Cerebellar nuclear complex (tissue), 1 donor: ENCODE measurements at places on chromosomes 7 and 10.

GRCh38 chr10:14608381-14609001 lies 166.2 kb downstream of the FAM107B start:
- no peak for DNase-seq

DNA sequence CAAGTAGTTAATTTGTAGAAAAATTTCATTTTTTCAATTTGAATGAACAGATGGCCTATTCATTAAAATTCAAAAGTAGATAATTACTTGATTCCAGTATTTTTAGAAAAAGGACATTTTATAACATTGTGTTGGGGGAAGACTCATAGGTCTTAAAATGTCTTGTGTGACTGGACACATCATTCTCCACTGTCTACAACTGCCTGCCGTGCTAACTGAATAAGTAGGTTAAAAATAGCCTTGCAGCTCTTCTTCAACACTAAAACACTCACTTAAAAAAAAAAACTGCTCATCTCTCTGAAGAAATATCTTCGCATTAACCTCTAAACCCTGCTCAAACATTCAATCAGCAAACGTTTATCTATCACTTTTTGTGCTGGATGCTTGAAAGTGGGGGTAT lies 253.8 kb downstream of the CSTF2T start:
- DNase-seq, result no peak

- DNase-seq, result no peak
Observed at GRCh38 chr10:132919374-132920100, 22.8 kb downstream of the CFAP46 start.

- DNase-seq, result no peak
Observed at GRCh38 chr10:116190883-116191282, 82.1 kb downstream of the GFRA1 start.

- DNase-seq, result no peak
Observed at GRCh38 chr10:9957351-9957750, 1060.3 kb upstream of the CELF2 start.

- no peak for DNase-seq
Observed at GRCh38 chr10:75632805-75633462, 201.5 kb downstream of the LRMDA start.

- DNase-seq, result no peak
Observed at GRCh38 chr10:112367516-112367915, 6.4 kb upstream of the ACSL5 start.

GRCh38 chr7:74505471-74506324 lies 52.0 kb downstream of the GTF2IRD1 start:
- DNase-seq, result no peak

DNA sequence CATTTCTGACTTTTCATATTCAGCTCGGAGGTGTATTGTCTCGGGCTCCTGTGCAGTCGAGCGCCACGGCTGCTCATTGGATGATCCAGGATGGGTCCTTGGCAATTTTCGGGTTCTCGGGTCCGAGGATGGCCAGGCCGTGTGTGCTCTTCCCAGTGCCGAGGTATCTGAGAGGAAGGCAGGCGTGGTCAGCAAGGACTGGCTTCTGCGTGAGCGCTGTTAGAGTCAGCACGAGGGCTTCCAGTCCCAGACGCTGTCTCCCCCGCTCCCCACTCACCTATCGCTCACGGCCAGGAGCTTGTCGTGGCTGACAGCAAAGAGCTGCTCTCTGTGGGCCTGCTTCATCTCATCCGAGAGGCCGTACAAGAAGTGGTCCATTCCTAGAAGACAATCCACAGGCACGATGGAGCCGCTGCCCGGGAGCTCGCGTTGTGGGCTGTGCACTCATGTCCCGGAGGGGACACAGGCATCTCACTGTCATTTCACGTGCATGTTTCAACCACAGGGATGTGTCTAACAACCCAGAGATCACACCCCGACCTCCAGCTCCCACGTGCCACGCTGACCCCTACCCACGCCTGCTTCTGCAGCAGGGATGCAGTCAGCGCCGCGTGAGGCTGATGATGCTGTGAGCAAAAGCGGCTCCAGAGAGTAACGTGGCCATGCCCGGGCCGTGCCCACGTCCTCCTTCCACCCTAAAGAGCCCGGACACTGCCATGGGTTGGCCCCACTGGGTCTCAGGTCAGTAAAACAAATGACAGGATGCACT lies 34.4 kb downstream of the PITRM1 start:
- no peak for DNase-seq

DNA sequence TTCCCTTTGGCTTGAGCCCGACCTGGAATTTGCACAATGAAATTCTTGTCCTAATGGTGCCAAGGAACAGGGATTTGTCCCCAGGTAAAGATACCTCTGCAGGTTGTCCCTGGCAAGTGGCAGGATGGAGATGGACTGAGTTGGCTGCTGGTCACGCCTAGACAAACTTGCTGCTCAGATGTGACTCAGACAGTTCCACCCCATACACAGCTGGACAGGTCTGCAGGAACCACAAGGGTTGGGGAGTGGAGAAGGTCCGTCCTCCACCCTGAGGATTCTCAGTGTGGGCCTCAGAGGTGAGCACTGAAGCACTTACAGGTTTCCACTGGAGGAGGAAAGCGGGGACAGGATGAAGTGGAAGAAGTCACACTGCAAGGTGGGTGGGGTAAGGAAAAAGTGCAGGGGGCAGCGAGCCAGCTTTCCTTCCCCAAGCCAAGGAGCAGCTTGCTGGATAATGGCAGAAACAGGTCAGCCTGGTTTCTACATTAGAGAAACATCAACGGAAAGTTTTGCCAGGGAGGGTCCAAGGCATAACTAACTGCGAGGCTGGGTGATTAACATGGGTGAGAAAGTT lies 20.5 kb downstream of the ITPRIP start:
- no peak for DNase-seq

- no peak for DNase-seq
Observed at GRCh38 chr10:75117995-75118394, 6.5 kb downstream of the SAMD8 start.

- DNase-seq, result no peak
Observed at GRCh38 chr10:89114846-89115625, 92.1 kb downstream of the CH25H start.

DNA sequence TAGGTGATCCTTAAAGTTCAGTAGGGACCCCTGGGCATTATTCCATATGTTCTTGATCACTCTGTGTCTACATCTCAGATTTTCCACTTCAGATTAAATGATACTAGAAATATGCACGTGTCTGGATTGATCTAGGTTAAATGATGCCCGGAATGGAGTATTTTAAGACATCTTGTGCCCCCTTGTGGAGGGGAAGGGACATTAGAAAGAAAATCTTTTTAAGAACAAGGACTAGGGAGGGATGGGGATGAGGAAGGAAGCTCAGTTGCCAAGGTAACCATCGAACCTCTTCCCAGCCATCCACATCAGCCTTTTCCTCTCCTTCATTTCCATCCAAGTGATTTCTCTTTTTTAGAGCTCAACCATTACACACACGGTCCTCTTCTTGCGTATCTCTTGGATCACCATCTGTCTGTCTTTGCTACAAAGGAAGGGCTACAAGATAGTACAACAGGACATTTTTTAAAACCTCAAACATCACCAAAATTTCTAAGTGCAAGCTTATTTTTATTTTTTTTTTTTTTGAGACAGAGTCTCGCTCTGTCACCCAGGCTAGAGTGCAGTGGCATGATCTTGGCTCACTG lies 40.5 kb downstream of the PRSS2 start:
- DNase-seq, result no peak

- no peak for DNase-seq
Observed at GRCh38 chr7:107070710-107071109, 26.2 kb downstream of the PRKAR2B start.

GRCh38 chr7:55133630-55134358 lies 115.0 kb downstream of the EGFR start:
- DNase-seq, result no peak

- DNase-seq, result no peak
Observed at GRCh38 chr10:74825371-74826141, 844 bp upstream of the KAT6B start.

DNA sequence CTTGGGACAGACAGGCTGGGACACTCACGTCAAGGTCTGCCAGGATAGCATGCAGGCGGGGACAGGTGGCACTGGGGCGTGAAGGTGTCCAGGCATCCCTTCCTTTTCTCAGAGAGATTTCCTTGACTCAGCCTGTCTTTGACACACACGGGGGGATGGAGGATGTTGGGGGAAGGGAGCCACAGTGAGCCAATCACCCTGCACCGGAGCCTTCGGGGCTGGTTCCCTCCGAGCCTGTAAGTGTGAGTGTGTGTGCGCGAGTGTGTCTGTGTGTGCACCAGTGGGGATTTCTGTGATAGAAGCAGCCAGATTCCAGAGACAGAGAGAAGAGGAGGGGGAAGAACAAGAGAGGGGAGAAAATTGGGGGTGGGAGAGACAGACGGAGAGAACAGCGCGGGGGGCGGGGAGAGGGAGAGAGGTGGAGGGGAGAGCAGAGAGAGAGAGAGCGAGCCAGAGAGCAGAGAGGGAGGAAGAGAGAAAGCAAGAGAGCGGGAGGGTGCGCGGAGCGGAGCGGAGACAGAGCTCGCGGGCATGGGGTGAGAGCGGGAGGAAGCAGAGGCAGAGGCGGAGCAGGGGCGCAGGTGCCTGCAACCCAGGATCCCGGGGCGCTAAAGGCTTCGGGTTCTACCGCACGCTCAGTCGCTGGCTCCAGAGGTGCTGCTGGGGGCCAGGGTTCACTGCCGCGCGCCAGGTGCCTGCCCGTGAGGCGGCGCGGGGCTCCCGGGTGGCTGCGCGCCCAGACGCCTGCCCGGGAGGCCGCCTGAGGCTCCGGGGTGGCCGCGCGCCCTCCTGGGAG lies 466 bp upstream of the GPR26 start:
- DNase-seq, result no peak

- DNase-seq, result no peak
Observed at GRCh38 chr10:18224626-18225445, 84.6 kb downstream of the CACNB2 start.

GRCh38 chr10:7948371-7949000 lies 106.0 kb upstream of the GATA3 start:
- DNase-seq, result no peak

- no peak for DNase-seq
Observed at GRCh38 chr10:58996063-58996462, 180.4 kb upstream of the PHYHIPL start.

- no peak for DNase-seq
Observed at GRCh38 chr7:101125989-101126650, 784 bp upstream of the SERPINE1 start.

GRCh38 chr7:35430547-35431153 lies 176.8 kb upstream of the TBX20 start:
- no peak for DNase-seq

- no peak for DNase-seq
Observed at GRCh38 chr10:124696446-124697392, 47.5 kb downstream of the FAM53B start.

- no peak for DNase-seq
Observed at GRCh38 chr10:76285515-76285914, 854.1 kb downstream of the LRMDA start.

GRCh38 chr10:86730227-86730626 lies 26.2 kb upstream of the BMPR1A start:
- DNase-seq, result no peak

- DNase-seq, result no peak
Observed at GRCh38 chr7:156065400-156065799, 253.1 kb upstream of the SHH start.

DNA sequence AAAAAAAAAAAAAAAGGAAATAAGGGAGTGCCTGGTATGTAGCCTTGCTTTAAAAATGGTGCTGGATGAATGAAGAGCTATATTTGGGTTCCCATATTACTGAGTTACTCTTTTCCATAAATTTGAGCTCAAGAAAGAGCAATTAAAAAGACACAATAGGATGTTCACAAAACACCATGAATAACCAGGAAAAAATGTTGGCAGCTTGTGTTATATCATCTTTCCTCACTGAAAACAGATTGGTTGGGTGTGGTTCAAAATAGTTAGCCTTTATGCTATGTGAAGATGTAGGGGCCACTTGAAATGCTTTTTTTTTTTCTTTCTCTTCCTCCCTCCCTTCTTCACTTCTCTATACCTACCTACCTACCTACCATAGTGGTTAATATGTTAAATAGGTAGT lies 256.9 kb downstream of the STK31 start:
- DNase-seq, result no peak

DNA sequence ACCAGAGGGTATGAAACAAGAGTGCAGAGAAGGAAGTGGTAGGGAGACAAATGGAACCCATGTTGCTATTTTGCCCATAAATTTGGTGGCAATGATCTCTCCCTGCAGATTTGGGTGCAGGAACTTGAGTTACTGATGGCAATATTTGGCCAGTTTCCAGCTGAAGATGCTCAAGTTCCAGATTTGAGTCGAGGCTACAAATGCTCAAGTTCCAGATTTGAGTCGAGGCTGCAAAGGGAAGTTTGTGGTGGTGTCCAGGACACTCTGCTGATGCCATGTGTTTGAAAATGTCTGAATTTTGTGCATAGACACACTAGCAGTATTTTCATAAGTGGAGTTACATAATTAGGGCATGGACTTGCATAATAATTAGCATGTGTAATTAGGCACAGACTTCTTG lies 40.8 kb downstream of the TBXAS1 start:
- no peak for DNase-seq
